ENCODE measurements at places on chromosomes 4 and X.

DNA sequence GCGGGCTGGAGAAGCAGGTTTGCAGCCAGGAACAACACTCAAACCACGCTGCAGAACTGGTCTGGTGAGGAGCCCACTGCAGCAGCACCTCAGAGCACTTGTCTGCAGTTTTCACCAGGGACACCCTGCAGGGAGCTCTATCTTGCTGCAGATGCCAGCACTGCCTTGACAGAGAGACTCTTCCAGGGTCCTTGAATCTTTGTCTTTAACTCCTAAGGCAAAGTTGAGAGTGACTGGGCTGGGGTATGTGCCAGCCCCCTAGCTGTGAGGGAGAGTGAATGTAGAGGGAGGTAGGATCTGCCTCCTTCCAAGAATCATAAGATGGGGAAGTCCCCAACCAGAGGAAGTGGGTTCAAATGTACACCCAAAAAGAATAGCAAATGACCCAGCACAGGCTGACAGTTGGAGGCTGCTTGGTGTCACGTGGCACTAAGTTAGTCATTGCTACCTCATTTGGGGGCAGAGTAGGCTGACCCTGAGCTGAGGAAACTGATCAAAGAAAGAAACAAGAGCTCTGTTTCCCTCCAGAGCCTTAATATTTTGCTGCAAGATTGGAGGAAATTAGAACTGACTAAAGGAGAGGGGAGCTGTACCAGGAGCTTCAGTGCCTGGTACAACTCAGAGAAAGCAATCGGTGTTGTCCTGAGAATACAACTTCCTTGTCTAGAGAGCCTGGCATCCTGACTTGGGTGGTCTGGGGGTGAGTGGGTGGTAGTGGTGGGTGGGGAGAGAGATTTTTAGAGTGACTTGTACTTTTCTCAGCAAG lies 28.2 kb upstream of the HUWE1 start:
- peak; percentile 53 for DNase-seq

DNA sequence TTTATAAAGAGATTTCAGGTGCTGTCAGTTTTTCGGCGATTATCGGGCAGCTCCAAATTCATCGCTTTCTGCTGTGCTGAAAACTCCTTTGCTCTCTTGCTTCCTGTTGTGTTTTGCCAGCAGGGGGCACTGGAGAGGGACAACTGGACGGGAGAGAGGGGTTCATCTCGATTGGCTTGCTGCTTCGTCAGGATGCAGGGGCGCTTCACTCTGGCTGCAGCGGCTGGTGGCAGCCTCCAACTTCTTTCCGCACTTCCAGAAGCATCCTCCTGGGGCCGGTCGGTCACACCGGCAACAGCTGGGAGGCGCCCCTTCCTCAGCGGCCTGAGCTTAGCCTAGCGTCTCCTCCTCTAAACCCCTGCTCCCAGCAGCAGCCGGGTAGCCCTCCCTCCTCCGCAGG lies 29.5 kb downstream of the MSL3 start:
- peak; percentile 71 for DNase-seq

DNA sequence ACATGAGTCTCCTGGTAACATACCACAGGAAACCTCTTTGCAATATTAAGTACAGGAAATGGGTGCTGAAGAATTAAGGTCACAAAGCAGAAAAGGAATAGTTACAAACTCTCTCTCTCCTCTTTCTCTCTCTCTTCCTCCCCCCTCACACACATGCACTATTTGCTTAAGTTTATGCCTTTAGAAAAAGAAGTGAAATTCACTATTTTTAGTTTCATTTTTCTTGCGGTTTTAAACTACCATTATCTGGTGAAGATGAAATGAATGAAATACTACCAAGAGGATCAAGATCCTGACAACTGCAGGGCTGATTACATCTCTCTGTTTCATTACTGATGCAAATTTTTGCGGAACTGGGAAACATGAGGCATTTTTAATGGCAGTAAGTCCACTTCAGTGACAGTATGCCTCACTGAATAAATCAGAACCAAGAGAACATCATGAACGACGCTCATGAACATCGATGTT lies 64.3 kb upstream of the FTHL17 start:
- no peak for DNase-seq

GRCh38 chr4:36269101-36269500 lies 12.3 kb upstream of the DTHD1 start:
- no peak for DNase-seq

DNA sequence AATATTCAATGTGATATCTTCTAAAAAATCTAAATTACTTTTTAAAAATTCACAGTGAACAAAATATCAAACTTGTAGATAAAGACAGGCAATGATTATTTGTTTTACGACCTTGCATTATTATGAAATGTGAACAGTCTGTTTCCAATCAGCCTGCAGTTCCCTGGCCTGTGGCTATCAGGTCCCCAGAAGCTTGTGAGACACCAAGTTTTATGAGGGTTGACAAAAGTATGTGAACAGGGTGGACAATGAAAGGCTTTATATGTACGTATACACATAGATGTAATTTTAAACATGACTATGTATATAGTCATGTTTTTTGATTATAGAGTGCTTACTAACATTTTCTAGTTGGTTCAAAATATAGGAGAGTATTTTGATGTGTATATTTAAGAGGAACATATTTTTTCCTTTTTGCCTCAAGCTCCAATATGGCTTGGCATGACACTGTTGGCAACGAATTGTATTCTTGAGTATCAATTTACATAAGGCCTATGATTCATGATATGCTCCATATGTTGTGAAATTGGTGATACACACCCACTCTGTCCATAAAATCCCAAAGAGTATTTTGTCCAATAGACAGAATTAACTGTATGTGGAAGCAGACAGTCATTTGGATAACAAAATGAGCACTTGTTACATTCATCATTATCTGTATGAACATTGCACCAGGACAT lies 55.7 kb downstream of the BTC start:
- DNase-seq = no peak

- no peak for DNase-seq
These were observed 2618.1 kb downstream of the ARAP2 start for GRCh38 chr4:33626221-33626620.
